Activated CD4-positive, alpha-beta T cell treated with anti-CD3 and anti-CD28 coated beads, Interleukin-2, amount 10 ng/mL, durations not matched to agents 24 days and 14 days (primary cell): ENCODE measurements at places on chromosomes 5 and 9.

- no peak for DNase-seq
Observed at GRCh38 chr9:14932641-14933040, 22.4 kb upstream of the FREM1 start.

DNA sequence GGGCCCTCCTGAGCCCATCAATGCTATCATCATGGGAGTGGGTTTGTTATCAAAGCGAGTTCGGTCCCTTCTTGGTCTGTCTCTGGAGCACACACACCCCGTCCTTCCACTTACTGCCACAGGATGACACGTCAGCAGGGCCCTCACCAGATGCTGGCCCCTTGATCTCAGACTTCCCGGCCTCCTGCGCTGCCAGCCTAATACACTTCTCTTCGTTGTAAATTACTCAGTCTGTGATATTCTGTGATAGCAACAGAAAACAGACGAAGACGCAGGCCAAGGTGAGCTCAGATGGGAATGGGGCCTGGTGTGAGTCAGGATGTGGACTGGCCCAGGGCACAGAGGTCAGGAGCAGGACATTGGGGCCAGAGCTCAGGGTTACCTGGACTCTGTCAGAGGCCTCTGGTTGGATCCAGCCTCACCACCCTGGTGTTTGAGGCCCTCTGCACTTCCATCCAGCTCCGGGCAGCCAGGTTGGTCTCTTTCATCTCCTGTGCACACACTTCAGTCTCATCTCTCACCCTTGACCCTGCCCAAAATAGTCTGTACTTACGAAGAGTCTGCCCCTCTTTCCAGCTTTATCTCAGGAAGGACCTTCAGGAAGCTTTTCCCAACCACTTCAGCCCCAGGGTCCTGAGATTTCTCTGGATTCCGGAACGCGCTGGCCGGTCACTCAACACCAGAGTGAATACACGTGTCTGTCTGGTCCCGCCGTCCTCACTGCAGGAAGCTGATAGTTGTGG lies 26.0 kb upstream of the CNOT6 start:
- DNase-seq, result no peak

DNA sequence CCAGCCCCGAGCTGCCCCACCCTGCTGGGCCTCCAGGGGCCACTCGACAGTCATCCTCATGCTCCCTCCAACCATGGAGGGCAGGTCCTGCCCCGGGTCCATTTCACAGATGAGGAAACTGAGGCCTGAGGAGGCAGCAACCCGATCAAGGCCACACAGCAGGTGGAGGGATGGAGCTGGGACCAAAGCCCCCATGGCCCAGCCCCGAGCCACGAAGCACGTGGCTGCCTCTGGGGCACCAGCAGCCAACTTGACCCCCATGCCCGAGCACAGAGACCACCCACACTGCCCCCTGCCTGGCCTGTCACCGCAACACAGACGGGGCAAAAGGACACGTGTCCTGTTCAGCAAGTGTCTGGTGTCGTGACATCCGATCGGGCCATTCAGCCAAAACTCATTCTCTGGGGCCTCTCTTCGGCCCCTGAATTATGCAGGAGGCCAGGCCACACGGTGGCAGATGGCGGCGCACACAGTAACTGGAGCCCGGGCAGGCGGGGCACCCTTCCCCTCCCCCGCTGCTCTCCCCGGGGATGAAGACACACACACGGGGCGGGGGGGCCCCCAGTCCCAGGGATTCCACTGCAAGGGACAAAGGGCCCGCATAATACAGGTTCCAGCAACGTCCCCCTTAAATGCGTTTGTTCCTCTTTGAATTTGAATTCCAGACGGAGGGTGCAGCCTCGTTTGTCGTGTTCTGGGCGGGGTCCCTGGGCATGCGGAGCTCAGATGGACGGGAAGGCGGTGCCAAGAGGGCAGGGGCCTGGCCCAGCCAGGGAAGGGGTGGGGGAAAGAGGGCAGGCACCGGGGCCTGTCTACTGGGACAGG lies 29.4 kb upstream of the TMEM250 start:
- no peak for DNase-seq

DNA sequence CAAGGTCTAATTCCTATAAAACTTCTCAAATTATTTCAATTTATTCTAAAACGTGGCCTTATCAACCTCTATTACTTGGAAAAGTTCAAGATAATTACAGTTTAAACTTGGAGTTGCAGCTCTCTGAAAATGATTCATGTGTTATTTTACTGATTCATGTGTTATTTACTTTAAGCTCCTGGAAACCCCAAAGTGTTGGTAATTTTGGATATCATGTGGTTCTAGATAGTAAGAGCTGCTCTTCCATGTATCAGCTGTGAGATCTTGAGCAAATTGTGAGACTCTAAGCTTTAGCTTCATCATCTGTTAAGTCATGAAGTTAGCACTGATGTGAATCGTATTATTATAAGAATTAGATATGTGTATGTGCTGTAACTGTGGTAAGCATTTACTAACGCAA lies 749.2 kb downstream of the TLE4 start:
- DNase-seq, result no peak

DNA sequence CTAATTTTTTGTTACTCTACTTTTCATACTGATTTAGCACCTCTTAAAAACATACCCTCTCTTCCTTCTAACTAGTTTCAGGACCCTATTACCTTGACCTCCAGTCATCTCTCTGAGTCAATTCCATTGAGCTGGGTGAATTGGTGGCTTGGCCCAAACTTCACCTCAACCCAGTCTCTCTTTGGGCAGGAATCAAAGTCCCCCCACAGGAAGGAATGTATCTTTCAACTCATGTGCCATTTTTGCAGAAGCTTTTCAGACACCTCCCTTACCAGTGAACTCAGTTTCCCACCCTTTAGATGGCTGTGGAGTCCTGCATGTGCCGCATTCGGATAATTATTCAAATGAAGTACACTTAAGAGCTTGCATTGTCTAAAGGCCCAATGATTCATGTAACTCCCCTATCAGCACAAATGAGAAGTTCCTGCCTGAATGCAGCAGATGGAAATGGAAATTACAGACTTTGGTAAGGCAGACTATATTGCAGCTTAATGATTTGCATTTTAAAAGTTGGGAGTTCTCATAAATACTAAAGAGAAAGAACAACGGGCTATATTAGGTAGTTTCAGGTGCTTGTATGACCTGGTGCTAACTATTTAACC lies 693.5 kb downstream of the PTPRD start:
- DNase-seq, result no peak

GRCh38 chr5:36692791-36693763 lies 86.7 kb downstream of the SLC1A3 start:
- peak; percentile 74 for DNase-seq

DNA sequence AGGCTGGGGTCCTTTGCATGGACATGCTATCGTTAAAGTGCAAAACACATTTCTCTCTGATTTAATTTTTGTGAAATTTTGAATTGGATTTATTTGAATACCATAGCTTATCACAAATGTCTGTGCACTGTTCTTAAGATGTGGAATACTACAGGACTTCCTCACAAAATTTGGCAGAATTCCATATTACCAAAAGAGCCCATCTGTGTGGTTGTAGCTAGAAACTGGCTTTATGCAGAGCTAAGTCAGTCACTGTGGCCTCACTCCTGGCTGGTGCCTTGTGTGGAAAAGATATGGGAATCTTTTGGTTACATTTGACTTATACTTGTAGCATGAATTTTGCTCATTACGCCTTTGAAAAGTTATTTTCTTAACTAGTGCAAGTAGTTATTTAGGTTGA lies 35.5 kb downstream of the ACO1 start:
- DNase-seq, result no peak

DNA sequence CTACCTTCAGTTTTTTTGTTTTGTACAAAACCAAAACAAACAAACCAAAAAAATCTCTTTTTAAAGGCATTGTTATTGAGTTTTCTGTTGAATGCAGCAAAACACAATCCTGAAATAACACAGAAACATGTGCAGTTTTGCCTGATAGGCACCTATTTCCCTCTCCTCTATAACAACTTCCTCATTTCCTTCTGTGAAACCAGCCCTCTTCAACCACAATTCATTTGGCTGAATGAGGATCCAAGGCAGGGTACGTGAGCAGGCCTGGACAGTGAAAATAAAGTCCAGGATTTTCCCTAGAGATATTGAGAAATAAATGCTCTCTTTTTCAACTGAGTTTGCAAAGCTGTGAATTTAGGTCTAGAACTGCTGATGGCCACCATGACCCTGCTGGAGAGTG lies 134.8 kb upstream of the LARP1 start:
- DNase-seq, result no peak

- DNase-seq, result no peak
Observed at GRCh38 chr9:96222132-96222531, 79.8 kb downstream of the HSD17B3 start.

GRCh38 chr5:2194236-2194555 lies 311.5 kb upstream of the IRX4 start:
- no peak for DNase-seq

GRCh38 chr9:121649476-121650216 lies 1.8 kb upstream of the DAB2IP start:
- no peak for DNase-seq

DNA sequence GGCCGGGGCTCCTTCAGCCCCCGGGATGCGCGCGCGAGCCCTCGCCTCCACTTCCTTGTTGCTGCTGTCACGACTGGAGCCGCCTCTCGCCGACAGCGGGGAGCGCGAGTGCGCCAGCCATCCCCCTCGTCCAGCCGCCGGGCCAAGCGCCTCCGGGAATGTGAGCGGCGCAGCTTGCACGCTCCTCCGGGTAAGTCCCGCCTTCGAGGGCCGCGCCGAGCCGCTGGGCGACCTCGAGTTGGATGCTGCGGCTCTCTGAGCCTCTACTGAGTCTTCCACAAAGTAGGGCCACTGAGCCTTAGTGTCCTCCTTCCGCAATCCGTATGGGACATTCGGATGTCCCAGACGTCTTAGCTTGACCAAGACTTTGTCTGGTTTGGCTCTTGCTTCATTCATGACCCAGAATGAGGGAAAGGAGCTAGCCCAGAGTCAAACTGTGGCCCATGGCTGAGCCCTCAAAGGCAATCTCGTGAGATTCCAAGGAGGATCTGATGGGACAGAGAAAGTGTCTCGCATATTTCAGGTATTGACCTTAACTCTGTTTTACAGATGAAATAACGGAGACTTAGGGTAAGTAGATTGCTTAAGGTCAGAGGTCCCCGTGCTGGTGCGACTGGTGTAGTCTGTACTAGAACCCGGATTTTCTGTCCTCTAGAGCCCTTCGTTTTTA lies 586 bp downstream of the HMGXB3 start:
- peak; percentile 84 for DNase-seq

DNA sequence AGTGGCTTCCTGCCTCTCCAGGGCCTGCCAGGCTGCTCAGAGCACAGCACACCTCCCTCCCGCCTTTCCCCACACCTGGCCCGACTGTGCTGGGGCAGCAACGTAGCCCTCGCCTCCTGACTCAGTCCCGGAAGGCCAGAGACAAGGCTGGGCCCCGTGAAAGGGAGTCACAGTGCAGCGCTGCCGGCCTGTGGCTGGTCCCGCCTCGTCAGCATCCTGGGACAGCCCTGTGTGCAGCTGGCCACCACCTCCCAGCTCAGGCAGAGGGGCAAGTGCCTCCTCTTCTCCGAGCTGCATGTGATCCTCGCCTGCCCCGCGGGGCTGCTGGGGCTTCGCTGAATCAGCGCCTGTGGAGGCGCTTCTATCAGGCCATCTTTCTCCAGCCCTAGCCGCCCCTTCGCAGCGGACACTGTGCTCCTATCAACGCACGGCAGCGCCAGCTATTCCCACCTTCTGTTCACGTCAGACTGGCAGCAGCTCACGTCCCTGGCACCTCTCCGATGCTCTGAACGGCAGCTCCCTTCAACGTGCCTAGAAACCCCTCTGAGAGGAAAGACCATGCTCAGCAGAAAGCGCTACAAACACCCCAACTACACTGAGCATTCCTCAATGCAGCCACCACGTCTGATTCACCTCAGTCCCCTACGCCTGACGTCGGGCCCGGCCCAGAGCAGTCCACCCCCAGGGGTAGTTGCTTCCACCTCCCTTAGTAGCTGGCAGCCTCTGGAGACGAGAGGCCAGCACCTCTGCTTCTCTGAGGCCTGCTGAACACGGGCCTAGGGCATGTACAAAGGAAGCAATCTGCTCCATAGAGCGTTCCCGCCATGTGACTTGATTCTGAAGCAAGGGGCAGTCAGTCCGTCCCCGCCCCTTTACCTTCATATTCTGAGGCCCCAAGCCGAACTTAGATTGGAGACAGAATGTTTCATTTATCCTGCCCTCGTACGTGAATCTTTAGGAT lies 78.8 kb downstream of the GPR21 start:
- peak; percentile 62 for DNase-seq

GRCh38 chr5:37876943-37877342 lies 37.1 kb upstream of the GDNF start:
- DNase-seq, result no peak

DNA sequence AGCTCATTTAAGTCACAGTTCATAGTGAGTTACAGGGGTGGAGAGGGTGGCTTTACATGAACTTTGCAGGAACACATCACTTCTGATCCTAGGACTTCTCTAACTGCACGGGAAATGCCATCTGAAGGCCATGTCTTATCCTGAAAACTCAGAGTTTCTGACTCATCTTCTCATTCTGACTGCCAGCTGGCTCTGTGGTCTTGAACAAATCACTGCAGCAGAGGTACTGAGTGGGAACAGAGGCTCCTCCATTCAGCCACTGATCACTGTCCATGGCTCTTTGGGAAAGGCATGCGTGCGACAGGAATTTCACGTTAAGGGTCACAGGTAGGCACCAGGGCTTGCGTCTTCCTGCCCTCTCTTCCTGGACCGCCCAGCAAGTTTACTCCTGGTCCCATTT lies 114.6 kb upstream of the LRRTM2 start:
- DNase-seq, result no peak

DNA sequence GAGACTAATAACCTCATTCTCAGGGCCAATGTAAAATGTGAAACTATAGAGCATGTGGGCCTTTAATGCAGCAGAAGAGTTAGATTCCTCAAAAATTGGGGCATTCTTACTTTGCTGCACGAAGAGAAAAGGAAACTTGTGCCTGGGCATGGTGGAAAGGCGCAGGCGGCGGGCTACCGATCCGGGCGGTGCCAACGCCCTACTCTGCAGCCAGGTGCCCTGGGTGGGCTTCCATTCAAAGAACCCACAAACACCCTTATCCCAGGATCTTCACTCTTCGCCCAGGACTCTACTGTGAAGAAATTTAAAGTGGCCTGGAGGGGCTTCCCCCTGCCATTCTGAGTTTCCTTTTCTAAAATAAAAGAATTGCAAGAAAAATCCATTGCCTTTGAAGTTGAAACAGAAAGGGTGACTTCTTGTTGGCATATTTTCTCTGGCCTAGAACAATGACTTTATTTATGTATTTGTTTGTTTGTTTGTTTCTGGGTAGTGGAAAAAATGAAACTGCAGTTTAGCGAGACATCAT lies 124.9 kb downstream of the TMEM161B start:
- DNase-seq, result peak; percentile 58

- DNase-seq, result no peak
Observed at GRCh38 chr5:97096191-97096590, 46.2 kb downstream of the LIX1 start.

DNA sequence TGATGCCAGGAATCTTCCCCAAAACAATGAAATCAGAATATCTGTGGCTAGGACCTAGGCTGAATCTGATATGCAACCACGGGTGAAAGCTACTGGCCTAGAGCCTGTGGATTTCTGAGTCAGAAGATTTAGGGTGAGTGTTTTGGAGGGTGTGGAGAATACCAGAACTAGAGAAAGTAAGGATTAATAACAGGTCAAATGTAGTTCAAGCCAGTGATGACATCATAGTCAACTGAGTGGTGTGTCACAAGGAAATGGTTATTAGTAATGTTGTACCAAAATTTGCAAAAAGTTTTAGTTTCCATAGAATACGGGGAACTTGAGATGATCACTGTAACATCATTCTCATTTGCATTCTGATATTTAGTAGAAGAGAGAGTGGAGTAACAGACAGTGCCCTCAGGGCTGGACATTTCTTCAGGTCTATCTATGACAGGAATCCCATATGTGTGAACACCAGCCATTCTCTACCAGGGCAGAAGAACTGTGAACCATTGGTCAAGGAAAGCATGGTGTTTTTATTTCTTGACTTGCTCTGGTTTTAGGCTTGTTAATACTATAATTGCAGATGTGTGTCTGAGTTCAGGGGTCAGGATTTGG lies 3.7 kb downstream of the GALNT12 start:
- DNase-seq, result no peak
